ENCODE measurements at places on chromosomes 16 and 17.

- no peak for DNase-seq
Observed at GRCh38 chr17:54919425-54919824, 18.8 kb downstream of the TOM1L1 start.

GRCh38 chr17:76237859-76238313 lies 2.4 kb downstream of the RNF157 start:
- DNase-seq, result no peak

DNA sequence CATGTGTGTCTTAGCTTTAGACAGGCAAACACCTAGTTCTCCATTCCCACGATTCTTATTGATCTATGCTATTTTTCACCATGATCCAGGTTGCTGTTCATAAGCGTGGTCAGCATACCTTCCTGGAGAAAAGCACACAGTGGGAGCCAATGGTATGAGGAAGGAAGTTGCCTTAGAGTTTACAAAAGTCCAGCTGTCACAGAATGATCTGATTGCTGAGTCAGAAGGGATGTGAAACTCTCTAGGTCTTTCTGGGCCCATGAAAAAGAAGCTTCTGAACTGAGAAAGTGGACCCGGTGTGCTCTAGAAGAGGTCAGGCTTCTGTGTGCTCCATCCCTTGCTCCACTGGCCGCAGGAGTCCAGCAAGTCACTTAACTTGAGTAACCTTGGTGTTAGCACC lies 71.0 kb upstream of the CCL1 start:
- no peak for DNase-seq

DNA sequence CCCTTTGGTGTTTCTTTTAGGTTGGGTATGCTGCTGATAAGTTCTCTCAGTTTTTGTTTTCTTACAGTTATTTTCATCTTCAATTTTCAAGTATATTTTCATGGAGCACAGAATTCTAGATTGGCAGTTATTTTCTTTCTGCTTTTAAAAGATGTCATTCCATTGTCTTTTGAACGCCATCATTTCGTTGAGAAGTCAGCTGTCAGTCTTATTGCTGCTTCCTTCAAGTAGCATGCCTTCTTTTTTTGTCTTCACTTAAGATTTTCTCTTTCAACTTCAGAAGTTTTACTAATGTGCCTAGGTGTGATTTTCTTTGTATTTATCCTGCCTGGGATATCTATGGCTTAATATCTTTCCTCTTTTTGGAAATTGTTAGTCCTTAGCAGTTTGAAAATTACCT lies 262.2 kb upstream of the PMFBP1 start:
- no peak for DNase-seq

DNA sequence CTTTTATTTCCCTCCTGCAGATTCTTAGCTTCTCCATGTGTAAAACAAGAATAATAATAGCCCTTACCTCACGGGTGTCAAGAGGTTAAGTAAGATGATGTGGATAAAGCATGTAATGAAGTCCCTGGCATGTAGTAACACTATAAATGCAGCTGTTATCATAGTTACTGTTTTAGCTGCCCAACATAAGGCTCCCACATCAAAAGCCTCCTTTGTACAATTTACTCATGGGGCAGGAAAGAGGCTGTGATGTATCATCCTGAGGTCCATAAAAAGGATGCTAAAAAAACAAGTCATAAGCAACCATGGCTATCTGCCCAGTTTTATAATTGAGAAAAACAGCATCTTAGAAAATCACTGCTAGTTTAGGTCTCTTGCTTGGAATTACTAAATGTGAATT lies 339.7 kb downstream of the CA10 start:
- DNase-seq, result no peak

DNA sequence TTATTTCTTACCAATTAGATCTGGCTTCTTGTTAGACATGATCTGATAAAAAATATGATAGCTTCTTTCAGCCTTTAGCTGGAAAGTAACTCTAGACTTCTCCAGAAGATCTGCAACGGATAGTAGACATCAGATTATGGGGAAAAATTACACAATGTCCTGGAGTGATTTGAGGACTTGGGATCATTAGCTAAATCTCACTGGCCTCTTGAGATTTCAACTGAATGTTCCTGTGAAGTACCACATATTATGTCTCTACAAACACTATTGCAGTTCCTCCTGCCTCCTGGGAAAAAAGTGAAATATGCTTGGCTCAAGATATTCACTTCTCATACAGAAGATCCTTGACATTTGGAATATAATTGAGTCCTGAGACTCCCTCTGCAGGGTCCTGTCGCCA lies 5.5 kb downstream of the MYH1 start:
- DNase-seq, result no peak

DNA sequence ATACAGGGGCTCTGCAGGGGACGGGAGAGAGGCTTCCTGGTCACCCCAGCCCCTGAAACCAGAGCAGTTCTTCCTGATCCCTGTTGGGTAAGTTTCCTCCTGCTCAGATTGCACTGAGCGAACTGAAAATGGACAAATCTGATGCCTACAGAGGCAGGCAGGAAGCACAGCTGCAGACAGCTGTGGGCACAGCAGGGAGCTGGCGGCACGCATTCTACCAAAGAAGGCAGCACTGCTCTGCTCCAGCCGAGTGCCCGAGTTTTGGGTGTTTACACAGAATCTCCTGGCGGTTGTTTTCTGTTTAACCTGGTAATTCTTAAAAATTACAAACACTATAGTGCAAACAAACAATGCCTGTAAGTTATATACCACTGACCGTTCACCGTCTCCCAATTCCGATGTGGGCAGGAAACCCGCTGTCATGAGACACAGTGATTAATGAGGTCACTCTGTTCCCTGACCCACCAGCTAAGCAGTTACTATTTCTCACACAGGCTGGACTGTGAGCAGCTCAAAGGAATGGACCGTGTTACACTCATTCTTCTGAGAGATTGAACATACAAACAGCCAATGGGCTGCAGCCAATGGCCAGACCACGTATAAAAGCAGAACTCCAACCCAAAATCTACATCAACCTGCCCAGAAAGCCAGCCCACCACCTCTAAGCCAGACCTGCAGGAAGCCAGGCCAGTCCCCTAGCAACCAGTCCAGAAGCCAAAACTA lies 25.5 kb downstream of the NSMCE1 start:
- no peak for DNase-seq

- DNase-seq, result peak; percentile 69
Observed at GRCh38 chr16:3152277-3152990, 17.6 kb downstream of the ZNF213 start.

Measured in stimulated activated CD4-positive, alpha-beta T cell treated with anti-CD3 and anti-CD28 coated beads, Interleukin-2, amount 100 ng/mL, for 4 hours (primary cell).